ENCODE measurements at places on chromosomes 6 and 20.

GRCh38 chr20:44969300-44969894, 3.1 kb downstream of the STK4 start:
- DNase-seq = no peak

DNA sequence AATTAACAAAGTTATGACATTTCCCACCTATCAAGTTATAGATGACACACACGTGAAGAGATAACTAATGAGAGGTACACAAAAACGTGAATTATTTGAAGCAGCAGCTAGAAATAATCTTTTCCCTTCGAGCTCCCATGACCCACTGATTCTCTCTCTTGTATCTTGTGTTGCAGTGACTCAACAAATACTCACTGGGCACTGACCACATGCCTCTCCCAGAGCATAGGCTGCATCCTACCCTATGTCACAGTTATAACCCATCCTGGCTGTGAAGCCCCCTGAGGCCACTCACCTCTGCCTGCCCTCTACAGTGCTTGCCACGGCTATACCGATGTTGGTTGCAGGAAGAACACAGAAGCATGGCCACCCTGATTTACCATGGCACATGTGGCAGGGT, 91.8 kb downstream of the INSM1 start:
- DNase-seq = no peak

DNA sequence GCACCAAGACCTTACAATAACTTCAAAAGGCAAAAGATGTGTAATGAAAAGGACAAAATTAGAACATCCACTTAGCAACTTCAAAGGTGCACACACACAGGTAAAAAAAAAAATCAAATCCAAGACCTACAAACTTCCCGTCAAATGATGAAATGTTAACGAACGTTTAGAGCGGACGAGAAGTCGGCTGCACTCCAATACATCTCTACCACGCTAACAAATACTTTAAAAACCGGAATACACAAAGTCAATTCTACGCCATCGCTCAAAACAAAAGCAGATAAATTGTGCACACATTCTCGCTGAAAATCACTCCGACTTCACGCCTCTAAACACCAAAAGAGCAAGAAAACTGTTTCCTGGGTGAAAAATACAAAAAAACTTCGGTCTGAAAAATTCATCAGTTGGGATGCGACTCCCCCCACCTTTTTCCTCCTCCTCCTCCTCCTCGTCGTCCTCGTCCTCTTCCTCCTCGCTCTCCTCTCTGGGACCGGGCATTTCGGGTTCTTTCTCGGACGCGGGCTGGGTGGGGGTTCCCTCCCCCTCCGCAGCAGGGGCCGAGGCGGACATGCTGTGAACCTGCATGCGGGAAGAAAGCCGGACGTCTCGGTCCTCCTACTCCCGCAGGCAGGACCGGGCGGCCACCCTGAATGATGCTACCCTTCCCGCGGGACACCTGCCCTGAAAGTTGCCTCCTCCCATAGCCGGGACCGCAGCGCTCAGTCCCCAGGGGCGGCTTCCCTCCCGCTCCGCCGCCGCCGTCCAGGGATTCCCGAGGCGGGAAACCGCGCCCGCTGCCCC, 712 bp downstream of the DEK start:
- peak; percentile 70 for DNase-seq

- no peak for DNase-seq
These were observed 111.5 kb downstream of the LCA5 start for GRCh38 chr6:79425589-79426311.

GRCh38 chr6:109121411-109121810, 26.1 kb downstream of the CEP57L1 start:
- no peak for DNase-seq

- peak; percentile 7 for DNase-seq
These were observed 368.9 kb downstream of the LAMA2 start for GRCh38 chr6:129251669-129252376.

GRCh38 chr20:60255866-60256265, 297.6 kb downstream of the CDH26 start:
- no peak for DNase-seq

- DNase-seq = no peak
These were observed 18.0 kb upstream of the HLA-A start for GRCh38 chr6:29924287-29924686.

- DNase-seq = no peak
These were observed 102.4 kb downstream of the TFAP2A start for GRCh38 chr6:10312445-10312844.

All from bone marrow (tissue), 2 donors.